ENCODE measurements at places on chromosomes 2 and 18.

DNA sequence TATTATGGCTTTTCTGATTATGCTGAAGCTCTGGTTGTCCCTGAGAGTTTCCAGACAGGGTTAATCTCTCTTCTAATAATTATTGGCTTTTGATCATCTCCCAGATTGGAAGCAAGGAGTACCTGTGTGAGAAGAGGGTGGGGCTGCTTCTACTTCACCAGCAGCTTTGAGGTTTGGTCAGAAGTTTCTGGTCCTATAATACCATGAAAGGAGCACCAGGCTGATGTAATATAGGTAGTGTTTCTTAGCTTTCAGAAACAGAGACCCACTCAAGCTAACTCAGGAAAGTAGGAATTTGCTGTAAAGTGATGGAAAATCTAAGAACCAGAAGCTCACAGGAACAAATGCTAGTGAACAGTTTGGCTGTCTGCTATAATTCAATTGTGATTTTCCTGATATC, 57.6 kb downstream of the SGPP2 start:
- no peak for DNase-seq

GRCh38 chr2:54353216-54353615, 97.2 kb upstream of the TSPYL6 start:
- no peak for DNase-seq

GRCh38 chr2:187549951-187550555, 4.2 kb downstream of the TFPI start:
- no peak for DNase-seq

GRCh38 chr2:4094743-4095142, 391.4 kb downstream of the DCDC2C start:
- no peak for DNase-seq

DNA sequence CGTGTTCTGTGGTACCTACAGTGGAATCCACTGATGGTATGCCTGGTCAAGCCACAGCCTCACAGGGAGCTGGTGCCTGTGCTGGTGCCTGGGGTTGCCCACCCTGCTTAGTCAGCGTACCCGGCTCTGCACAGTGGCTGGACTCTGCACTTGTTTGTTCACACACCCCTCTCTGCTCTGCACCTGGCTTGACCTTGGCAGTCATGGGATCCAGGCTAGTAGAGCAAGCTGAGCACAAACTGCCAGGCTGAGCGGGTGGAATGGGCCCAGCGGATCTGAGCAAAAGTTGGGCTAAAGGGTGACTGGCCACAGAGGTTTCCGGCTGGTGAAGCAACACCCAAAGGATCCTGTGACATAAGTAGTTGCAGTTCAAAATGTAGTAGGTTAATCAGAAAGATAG, 163.5 kb downstream of the CDH19 start:
- DNase-seq = no peak

DNA sequence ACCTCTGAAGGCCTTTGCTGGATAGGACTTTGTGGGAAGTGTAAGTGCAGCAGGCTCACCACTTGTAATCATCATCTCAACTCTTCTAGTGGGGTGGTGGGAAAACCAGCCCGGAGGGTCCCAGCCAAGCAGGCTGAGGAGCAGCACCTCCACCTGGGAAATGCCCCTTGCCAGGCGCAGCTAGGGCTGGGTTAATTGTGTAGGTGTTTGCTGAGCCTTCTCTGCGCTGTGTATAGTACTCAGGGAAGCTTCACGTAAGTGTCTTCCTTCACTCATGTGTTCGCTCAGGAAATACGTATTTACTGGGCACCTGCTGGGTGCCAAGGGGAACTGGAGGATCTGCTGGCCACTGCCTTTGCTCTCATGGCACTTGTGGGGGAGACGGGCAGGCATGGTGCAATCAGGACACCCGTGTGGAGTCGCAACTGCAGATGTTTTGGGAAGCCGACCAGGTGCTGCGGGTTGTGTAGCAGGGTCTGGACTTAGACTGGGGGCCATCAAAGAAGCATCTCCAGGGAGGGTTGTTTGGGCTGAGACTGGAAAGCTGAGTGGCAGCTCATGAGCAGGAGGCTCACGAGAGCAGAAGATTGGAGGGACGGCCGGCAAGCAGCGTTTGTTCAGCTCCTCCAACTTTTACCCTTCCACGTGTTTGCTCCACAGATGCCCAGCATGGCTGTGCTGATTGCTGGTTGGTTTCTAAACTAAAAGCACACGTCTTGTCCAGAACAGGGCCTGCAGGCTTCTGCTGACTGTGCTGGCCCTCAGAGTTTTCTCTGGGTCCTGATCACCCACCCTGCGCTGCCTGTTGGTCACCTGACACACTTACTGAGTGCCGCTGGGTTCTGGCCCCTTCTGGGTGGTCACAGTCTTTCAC, 164.6 kb downstream of the LDLRAD4 start:
- DNase-seq = no peak

- no peak for DNase-seq
These were observed 2.1 kb upstream of the NGEF start for GRCh38 chr2:233015019-233015645.

DNA sequence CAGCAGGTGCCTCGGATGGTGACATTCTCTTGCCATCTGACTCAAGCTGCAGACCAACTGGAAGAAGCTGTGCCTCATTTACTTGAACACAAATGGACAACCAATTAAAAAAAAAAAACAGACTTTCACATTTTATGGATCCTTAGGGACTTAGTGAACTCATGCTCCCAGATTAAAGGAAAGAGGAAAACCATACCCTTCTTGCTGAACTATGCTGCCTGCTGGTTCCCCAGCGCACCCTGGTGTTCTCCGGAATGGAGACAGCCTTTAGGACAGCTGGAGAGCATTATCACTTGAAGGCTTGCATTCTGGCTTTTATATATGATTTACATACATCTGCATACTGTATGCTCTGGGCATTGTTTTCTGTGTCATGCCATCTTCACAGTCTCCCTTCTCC, 370.7 kb downstream of the SLC4A3 start:
- no peak for DNase-seq

DNA sequence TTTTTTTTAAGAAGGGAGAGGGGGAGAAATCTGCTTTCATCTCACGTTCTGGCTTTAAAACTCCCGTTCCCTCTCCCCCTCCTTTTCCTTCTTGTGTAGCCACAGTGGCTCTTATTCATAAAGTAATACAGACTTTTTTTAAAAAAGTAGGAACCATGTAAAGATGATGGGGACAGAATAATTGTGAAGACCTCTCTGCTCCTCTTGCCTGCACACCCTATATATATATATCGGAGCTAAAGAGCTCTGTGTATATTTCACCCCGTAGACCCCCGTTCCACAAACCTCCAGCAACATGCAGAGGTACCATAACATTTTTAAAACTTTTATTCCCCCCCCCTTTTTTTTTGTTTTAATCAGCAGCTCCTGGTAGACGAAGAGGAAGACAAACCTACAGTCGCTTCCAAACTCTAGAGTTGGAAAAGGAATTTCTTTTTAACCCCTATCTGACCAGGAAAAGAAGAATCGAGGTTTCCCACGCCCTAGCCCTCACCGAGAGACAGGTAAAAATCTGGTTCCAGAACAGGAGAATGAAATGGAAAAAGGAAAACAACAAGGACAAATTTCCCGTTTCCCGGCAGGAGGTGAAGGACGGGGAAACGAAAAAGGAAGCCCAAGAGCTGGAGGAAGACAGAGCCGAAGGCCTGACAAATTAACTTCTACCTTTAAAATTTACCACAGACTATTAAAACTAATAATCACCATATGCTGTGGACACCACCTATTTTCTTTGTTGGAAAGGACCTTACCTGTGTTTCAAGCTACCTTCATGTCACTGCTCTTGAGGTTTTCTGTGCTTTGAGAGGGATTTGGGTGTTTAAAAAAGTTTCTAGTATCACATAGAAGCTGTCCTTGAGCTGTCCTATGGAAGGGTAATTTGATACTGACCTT, 1.7 kb downstream of the HOXD8 start:
- DNase-seq = no peak

- no peak for DNase-seq
These were observed 144.3 kb upstream of the PELI1 start for GRCh38 chr2:64288321-64289193.

- DNase-seq = no peak
These were observed 40.7 kb upstream of the NT5C1B start for GRCh38 chr2:18630101-18630500.

DNA sequence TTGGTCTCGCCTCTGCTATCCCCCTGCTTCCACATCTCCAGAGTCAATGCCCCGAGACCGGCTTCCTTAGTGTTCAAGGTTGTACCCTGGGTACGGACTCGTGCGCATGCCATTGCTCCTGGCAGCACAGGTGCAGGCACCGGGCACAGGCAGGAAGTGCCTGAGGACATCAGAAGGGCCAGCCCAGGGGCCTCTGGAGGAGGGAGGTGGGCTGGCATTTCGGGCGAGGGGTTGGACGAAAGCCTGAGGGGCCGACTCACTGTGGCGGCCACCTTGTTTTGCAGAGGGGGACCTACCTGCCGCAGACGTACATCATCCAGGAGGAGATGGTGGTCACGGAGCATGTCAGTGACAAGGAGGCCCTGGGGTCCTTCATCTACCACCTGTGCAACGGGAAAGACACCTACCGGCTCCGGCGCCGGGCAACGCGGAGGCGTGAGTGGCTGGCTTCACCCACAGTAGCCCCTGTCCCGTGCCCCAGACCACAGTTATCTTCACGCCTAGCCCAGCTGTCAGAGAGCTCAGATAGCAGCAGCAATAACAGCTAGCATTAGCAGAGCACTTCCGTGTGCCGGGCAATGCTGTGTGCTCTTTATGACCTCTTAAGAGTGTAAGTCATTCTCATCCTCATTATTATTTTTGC, 12.5 kb downstream of the ITM2C start:
- no peak for DNase-seq

- DNase-seq = no peak
These were observed 131.2 kb downstream of the CERS6 start for GRCh38 chr2:168587307-168587706.

- no peak for DNase-seq
These were observed 131.3 kb upstream of the GPC1 start for GRCh38 chr2:240303896-240304745.

GRCh38 chr2:161357097-161357496, 48.9 kb downstream of the PSMD14 start:
- DNase-seq = no peak

GRCh38 chr2:73979021-73979420, 5.7 kb upstream of the TET3 start:
- peak; percentile 64 for DNase-seq

DNA sequence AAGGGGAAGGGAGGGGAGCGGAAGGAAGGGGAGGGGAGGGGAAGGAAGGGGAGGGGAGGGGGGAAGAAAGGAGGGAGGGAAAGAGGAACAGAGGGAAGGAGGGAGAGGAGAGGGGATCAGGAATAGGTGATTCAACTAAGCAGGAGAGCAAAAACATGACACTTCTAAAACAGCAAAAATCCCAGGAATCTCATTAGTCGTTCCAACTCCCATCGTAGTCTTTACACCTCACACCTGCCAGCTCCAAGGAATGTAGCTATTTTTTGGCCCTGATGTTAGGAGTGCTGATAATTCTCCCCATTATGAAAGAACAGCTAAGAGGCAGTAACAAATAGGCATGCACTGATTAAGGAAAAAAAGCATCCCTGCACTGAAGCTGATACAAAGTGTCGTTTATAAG, 709.9 kb upstream of the PKDCC start:
- no peak for DNase-seq

DNA sequence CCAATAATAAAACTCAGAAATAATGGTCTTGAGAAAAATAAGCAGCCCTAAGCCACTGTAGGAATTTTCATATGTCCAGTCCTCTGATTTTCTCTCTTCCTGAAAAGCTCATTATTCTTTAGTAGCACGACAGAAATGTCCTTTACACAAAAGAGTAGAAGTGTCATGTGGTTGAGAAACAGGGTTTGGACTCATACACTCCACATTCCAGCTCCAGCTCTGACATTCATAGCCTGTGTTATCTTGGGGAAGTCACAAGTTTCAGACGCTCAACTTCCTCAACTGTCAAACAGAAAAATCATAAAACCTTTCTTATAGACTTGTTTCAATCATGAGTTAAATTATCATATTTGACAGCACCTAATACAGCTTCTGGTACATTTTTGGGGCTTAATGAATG, 511.5 kb downstream of the TNS1 start:
- DNase-seq = no peak

- DNase-seq = no peak
These were observed 69.3 kb downstream of the FARP2 start for GRCh38 chr2:241425368-241425767.

- no peak for DNase-seq
These were observed 357.8 kb upstream of the CDH20 start for GRCh38 chr18:60975420-60975819.

- DNase-seq = no peak
These were observed 27.4 kb upstream of the CCNYL1 start for GRCh38 chr2:207683879-207684627.

- no peak for DNase-seq
These were observed 234.6 kb upstream of the CDH19 start for GRCh38 chr18:66838340-66838987.

- no peak for DNase-seq
These were observed 1.1 kb downstream of the DIPK1C start for GRCh38 chr18:74456017-74456348.

DNA sequence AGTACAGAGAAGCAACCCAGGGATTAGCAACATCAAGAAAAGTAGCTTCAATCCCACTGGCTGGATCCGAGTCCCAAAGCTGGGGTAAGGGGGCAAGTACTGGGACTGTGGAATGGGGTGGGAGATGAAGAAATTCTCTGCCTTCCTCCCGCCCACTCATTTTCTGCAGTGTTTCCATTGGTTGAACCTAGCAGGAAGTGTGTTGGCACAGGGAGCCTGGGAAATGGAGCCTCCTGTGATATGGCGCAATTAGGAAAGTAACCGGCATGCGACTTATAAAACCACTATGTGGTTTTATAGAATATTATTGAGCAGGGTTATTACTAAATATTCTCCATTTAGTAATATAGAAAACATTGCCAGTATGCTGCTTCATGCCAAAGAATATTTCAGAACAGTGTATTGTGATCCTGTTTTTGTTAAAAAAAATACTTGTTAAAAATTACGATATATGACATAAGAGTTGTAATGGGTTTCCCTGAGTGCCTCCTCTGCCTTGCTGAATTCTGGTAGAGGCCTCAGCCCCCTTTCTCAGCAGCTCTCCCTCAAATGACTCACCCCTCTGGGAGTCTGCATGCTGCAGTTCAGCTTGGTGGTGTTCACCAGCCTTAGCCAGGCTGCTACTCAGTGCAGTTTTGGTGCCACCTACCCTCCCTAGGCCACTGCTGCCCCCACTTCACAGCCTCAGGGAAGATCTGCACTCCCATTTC, 60.5 kb downstream of the HK2 start:
- DNase-seq = no peak

- DNase-seq = no peak
These were observed 282.2 kb downstream of the CYP26B1 start for GRCh38 chr2:71865391-71865965.
